ENCODE measurements at places on chromosomes 5 and 9.

GRCh38 chr5:132396589-132397031, 27.1 kb downstream of the SLC22A5 start:
- DNase-seq, result no peak

DNA sequence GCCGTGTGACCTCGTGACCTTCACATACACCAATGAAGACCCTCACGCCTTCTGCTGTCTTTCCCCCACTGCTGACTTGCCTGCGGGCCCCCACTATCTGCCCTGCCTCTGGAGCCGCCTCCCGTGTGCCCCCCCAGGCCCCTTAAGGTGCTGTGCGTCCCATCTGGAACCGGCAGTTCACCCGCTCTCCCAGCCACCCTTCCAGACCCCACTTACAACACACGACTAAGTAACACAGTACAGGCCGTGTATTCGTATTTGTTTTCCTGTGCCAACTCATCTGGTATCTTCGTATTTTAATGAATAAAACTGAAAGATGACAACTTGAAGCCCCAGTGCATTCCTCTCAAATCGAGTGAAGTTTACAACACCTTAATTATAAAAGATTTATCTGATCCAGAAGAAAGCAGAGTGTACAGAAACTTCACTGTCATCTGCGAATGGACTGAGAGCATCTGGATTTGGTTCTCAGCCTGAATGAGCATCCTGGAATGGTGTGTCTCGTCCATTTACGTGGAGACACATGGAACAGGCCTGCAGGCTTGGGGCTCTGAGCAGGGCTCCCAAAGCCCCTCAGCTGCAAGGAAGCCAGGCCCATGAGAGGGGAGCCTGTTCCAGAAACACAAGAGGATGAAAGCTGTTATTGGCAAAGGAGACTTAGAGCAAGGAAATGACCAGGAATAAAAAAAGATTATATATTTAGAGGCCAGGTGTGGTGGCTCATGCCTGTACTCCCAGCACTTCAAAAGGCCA, 21.9 kb upstream of the TERT start:
- DNase-seq, result no peak

DNA sequence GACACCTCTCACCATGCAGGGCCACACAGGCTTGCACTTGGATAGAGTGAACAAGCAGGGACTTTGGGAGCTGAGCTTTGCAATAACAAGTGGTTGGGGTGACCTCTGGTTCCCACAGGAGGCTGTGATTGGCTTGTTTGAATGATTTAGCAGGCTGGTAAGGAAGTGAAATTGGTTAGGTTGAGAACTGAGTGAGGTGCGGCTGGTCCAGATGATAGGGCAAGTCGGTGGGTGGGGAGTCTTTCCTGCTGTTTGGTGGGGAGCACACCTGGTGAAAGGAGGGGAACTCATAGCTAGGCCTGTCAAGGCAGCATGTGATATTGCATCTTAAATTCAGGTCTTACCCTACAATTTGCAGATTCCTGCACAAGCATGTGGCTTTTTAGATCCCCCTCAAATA, 794.6 kb upstream of the ZNF608 start:
- DNase-seq, result no peak

DNA sequence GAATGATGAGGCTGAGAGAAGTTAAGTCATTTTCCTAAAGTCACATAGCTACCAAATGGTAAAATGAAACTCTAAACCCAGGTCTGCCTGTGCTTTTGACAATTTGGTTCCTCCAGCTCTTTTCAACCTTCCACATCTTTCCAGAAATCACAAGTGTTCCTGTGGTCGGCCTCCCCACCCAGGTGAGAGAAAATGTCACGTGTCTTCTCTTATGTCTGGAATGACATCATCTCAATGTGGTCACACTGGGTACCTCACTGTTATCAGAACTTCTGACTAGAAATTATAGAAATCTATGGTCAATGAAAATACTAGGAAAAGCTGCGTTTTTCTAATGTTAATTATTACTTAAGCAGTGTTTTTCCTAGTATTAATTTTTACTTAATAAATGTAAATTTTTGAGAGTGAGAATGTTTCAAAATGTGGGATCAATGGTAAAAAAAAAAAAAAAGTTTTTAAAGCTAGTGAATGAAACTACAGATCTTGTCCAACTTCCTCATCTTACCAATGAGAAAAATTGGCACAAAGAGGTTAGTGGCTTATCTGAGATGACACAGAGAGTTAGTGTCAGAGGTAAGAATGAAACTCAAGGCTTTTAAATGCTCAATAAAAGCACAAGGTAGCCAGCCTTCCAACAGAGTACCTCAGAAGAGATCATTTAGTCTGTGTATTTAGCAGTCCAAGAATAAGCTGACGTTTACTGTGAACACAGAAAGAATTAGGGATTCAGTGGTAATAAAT, 228.7 kb upstream of the NR4A3 start:
- no peak for DNase-seq

DNA sequence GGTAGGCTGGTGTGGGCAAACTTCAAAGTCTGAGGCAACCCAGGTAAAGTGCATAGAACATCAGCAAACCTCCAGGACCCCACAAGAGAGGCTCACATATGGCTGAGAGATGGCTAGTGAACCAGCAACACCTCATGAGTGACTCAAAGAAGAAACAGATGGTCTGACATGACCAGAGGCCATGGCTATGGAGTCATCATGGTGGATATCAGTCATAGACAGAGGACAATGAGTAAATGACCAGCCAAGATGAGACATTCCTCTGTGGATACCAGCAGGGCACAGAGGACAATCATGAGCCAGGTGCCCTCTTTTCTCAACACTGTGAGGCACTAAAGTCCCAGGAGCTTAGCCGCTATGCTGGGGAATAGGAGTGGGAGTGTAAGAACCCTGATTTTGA, 180.8 kb downstream of the RASEF start:
- no peak for DNase-seq

DNA sequence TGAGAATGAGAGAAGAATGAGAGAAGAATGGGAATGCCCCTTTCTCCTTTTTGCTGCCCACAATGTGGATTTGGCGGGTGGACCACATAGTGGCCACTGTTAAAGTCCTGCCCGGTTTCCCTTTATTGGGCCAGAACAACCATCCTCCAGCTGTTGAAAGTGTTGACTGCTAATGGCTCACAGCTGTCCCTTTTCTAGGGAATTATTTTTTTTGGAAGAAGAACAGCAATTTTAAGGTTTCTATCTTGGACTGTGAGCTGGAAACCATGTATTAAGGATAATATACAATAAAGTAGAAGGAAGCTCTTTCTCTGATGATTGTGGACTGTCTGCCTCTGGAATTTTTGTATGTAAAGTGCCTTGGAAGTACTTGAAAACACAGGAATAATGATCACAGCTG, 185.9 kb downstream of the DMRT2 start:
- DNase-seq, result no peak

DNA sequence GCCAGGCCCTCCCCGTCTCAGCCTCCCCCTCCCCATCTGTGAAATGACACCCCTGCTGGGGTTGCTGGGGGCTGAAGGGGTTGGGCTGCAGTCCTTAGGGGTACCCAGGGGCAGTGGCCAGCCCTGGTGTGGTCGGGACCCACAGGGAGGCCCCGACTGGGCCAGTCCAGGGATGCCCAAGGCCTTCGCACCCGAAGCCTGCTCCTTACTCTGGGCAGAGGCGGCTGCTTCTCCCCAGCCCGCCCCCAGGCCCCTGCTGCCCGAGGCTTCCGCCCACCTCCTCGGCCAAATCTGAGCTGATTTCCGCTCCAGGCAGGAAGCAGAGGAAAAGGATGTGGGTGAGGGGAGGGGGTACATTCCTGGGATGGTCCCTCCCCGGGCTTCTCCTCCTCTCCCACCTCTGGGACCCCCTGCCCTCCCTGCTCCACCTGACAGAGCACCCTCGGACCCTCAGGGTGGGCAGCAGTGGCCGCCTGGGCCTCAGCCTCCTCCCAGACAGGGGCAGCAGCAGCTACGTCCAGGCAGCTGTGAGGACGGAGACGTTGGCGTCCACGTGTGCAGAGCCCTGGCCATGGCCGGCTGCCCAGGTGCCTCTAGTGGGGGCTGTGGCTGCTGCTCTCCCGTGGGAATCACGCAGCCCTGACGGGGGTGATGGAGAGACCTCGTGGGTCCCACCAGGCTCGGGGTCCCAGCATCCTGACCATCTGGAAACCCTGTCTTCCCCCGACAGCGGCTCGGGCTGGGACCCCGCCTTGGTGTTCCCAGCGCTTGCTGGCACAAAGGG, 4.2 kb upstream of the NRARP start:
- no peak for DNase-seq

DNA sequence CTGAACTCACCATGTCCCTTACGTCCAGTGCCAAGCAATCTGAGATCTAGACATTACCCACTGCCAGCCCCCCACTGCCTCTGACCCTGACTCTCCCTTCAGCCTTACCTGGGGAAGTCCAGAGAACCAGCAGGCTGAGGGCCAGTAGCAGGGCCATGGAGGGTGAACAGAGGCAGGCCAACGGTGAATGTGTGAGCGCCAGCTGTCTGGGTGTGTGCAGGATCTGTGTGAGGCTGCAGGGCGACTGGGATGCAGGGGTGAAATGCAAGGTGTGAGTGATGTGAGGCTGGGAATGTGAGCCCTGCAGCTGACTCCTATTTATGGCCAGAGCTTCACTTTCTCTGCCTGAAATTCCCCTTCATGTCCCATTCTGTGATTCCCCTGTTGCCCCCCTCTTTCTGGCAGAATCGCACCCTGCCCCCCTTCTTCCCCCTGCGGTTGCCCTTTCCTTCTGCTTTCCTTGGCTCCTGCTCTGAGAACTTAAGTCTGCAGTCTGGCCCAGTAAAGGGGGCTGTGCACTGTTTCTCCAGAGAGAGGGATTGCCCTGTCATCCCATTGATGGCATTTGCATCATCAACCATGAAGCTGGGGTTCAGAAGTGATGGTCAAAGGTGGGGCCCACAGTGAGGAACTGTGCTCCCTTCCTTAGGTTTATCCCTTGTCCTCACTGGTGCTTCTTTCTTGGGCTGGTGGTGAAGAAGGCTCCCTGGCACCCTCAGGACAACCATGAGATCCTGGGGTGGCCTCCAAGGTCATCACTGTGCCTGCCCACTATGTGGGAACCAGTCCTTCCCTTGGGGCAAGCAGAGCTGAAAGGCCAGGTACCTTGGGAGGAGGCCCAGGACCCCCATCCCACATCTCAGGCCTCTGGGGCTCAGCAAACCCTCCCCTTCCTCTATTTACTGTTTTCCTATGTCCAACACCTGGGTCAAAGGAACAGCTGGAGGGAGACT, at the start of gene CCL19:
CCL19 (minus strand) TSS at position 294 of the 953 bp plus-strand sequence; CDS start at position 157, 137 bp downstream.
- no peak for DNase-seq

DNA sequence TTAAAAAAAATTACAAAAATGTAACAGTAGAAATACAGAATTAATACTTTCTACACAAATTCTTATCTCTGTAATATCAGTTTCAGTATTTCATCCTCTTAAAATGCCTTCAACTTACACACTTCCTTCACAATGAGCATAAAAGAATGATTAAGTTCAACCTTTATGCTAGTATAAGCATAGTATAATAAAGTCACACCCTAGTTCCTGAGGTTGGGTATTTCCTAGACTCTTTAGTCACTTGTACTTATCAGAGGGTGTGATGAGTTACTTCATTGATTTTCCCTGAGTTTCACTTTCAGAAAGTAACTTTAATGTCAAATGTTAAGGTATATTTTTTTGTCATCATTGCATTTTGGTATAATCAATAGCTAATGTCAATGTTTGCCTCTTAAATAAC, 302.4 kb downstream of the PDE4D start:
- no peak for DNase-seq

DNA sequence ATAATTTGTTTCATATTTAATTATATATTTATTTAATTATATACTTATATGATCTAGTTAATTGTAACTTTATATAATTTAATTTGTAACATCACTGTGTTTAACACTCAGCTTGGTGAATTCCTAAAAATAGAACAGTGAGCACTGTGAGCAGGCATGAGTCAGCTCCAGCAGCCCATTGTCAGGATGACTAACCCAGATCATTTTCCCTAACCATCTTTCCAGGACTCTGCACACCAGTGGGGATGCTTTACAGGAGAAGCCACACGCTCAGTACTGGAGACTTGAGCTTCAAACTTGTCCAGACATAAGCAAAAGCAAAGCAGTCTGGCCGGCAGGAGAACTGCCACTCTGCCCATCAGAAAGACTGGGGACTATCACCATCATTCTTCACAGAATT, 446.2 kb upstream of the TRPC7 start:
- DNase-seq, result no peak

All from GM18507 (cell line).